ENCODE measurements at places on chromosomes 11 and 22.

- no peak for DNase-seq
Observed at GRCh38 chr11:103714246-103714645, 322.2 kb upstream of the DDI1 start.

DNA sequence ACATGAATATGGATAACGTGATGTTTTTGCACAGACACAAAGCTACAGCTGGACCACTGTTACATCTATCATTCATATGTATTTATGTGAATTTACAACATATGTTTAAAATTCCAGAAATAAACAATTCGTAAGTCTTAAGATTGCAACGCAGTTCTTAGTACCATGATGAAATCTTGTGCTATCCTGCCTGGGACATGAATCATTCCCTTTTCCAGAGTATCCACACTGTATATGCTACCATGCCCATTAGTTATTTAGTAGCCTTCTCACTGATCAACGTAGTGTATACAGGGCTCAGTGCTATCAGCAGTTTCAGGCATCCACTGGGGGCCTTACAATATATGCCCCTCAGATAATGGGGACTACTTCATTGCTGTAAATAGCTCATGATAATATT lies 4.3 kb downstream of the ATL3 start:
- no peak for DNase-seq

DNA sequence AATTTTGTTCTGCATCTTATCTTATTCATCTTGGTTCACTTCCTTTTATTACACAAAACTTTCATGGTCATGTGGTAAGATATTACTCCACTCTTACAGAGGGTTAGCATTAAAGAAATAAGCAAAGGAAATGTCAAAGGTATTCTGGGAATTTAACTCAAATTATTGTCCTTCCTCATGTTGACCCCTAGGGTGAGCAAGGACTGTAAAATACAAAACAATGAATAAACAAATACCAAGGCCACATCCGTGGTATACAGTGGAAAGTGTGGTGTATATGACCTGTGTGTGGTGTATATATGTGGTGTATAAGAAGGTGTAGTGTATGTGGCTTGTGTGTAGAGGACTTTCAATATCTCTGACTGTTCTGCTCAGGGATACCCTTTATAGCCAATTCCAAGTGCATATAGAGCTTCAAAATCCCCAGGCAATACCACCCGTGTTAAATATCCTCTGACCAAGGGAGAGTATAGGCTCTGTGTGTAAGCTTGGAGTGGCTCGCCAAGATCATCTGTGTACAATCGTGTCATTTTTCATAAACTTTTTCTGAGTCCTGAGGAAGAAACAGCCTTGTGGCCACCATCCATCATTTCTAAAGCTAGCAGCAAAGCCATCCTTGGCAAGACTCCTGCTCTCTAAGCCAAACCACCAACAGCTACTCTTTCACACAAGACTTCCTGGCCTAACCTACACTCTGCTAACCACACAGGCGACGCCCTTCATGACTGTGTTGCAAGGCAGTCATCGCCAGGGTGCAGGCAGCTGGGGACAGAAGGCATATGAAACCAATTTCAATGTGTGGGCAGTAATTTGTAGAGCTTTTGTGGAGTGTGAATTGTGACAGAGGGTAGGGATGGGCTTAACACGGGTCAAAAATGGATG lies 548.0 kb downstream of the ETS1 start:
- peak; percentile 92 for DNase-seq

DNA sequence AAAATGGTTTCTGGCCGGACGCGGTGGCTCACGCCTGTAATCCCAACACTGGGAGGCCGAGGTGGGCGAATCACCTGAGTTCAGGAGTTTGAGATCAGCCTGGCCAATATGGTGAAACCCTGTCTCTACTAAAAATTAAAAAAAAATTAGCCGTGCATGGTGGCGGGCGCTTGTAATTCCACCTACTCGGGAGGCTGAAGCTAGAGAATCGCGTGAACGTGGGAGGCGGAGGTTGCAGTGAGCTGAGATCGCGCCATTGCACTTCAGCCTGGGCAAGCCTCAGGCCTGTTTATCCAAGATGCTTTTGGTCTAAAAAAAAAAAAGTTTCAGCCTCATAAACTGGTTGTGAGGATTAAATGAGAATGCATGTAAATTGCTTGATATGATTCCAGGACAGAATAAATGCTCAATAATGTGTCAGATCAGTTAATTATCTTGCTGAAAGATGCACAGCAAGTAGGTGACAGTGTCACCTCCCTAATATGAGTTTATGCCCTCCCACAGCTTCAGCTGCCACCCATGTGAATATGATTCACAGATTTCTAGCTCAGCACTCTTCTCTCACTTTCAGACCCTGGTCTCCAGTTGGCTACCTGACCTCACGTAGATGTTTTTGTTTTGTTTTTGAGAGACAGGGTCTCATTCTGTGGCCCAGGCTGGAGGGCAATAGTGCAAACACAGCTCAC lies 1.1 kb upstream of the ALG8 start:
- no peak for DNase-seq

DNA sequence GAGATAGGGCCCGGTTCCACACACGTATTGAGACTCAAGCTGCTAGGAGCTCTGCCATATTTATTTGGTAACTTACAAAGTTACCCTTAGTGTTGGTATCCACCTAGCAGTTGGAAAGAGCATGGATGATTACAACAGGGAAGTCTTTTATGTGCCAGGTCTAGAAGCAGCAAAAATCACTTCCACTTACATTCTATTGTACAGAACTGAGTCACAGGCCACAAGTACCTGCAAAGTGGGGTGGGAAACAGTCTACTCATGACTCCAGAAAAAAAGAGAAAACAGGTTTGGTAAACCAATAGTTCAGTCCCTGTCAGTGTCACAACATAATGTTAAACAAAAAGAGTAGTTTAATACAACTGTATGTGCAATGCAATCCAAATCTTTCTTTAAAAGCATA lies 279.6 kb upstream of the PITPNB start:
- DNase-seq, result no peak

DNA sequence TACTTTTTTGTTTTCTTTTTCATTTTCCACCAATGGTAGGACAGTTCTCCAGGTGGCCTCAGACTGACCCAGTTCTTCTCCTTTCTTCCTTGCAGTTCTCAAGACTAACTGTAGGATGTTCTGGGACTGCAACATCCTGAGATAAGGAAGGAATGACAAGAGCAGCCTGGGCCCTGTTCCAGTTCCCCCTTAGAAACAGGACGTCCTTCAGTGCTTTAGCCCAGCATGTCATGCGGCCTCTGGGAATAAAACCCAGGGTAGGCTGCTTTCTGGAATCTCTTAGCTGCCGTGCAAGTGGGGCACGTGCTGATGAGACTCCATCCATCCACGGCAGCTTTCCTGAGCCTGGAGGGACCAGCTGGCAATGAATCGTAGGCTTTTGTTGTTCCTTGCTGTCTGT lies 24.0 kb upstream of the CADM1 start:
- no peak for DNase-seq

- DNase-seq, result no peak
Observed at GRCh38 chr22:37618072-37618656, 9.5 kb downstream of the GGA1 start.

GRCh38 chr11:77311701-77312100 lies 10.2 kb upstream of the GDPD4 start:
- DNase-seq, result no peak

GRCh38 chr11:6389905-6390717 lies at the start of gene SMPD1:
SMPD1 (plus strand) TSS chr11:6390474; CDS start chr11:6390599, 125 bp downstream.
- no peak for DNase-seq

GRCh38 chr22:45585437-45585755 lies 82.7 kb downstream of the FBLN1 start:
- no peak for DNase-seq

DNA sequence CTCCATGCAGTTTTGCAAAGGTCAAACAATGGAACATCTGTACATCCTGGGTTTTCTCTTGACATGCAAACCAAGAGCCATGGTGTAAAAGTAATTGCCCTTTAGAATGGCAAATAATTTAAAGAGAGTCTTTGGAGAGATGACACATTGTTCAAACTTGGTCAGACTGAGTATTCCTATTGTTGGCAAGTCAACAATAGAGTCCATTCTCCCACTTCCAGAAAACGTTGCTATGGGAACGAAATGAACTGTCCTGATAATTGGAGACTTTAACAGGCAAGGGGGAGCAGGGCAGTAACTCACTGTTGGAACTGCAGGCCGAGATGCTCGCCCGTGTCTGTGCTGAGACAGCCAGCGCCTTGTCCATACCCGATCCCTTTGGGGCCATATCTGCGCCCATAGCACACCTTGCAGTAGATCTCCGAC lies 13.9 kb downstream of the CSRP3 start:
- DNase-seq, result no peak

DNA sequence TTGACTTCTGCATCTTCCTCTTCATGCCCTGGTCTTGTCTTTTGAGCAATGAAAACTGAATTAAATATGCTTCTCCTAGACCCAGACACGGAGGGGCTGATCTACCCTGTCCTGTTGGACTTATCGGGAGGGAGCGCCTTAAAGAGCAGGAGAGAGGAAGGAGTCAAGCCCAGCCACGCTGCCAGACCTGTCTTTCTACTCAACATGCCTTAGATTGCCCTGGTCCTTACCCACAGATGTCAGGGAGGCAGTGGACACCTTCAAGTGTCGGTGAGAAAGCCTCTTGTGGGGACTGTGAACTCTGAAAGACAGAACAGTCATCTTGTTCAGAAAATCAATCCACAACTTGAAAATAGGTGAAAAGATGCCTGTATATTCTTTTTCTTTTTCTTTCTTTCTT lies 61.8 kb downstream of the IRAG1 start:
- no peak for DNase-seq

DNA sequence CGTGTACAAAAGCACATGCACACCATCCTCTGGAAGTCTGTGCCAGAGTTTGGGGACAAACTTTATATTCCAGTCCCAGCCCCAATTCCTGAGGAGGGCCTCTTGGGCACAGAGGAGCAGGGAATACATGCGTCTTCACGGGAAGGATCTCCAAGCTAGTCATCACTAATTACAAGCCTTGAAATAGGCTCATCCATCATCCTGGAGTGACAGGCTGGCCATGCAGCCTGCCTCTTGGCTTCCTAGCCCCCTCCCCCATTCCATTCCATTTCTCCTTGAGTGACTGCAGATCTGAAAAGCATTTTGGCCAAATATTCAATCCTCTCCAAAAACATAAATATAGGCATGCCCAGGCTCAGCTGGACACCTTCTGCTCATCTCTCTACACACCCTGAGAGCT lies 24.8 kb downstream of the SERPING1 start:
- no peak for DNase-seq

GRCh38 chr11:1967641-1968225 lies 20.6 kb downstream of the MRPL23 start:
- no peak for DNase-seq

DNA sequence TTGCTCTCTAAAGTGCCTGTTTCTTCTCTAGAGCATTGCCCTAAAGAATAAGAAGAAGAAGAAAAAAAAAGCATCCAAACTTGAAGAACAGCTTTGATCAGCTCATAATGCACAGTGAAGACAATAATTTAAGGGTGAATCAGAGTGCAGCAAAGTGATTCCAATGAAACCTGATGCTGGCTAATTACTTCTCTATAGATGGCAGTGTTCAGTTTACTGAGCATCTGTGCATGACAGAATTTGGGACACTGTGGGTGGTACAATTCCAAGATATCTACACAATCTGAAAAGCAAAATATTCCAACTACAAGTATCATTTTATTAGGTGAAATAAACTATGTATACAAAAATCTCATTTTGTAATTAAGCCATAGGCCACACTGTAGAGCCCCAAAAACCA lies 450.5 kb upstream of the CCDC90B start:
- DNase-seq, result no peak

Measured in AG09309 (cell line).